ENCODE measurements at places on chromosomes 4 and X.

GRCh38 chr4:105191621-105192210, 45.0 kb downstream of the TET2 start:
- no peak for DNase-seq

DNA sequence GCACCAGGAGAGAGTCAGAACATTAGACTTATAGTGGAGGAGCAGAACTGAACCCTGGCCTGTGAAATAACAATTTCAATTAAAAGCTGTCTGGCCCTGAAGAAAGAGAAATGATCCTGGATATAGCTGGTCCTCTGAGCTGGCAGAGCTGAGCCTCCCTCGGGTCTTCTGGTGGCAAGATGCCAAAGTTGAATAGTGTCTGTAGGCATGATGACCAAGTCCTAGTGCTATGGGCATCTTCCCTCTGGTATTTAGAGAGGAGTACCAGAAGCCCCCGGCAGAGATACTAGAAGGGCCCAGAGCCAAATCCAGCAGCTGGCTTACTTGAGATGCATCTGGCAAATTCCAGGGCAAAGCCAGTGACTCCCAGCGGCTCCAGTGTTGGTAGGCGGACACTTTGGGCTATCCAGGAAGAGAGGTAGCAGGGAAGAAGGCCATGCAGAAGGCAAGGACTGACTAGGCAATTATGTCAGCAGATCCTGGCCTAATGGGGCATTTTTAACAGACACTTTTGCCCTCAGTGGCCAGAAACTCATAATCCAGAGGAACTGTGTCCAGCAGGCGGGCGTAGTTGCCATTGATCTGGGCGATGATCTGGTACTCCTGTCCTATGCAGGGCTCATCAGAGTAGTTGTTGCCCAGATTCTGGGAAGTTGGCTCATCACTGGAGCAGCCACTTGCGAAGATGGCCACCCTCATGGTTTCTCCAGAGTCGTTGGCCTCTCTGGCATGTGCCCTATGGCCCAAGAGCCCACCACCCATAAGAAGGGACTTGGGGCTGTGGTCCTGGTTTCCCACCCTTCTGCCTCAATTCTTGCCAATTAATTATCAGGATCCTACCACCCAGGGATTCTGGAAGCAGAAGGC, 17.9 kb downstream of the VSIG4 start:
- no peak for DNase-seq

DNA sequence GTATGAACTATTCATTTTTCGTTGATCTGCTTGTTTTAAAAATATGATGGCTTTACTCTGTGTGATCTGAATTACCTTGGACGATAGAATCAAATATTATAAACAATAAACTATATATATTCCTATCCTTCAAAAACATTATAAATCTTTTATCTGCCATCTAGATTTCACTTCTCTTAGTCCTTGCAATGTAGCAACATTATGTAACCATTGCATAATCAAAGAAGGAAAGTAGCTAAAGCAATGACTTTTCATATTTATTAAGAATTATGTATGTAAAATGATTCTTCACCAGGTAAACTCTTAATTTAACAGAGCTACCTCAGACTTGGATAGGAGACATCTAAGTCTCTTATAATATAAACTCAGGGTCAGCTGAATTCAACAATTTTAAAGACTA, 210.5 kb downstream of the ADAMTS3 start:
- no peak for DNase-seq

DNA sequence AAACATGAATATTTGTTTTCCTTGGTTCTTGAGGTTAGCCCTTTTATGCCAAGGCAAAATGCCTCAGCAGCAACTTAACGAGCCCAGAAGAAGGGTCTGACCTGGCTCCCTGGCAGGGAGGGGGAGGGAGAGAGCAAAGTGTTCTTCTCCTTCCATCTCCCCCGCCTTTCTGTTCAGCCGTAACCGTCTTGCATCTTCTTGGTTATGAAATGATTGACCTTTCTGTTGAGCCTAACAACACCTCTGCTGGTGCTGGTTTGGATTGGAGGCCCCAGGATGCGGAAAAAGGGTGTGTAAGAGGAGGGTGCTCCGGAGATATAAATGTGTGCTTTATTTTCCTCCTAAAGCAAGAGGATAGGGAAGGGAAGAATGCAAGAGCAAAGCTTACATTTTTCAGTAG, 44.7 kb downstream of the PTTG2 start:
- no peak for DNase-seq

GRCh38 chrX:10393899-10394298, 226.5 kb downstream of the MID1 start:
- no peak for DNase-seq

- no peak for DNase-seq
Measured at GRCh38 chrX:2317527-2318055, 183.2 kb downstream of the DHRSX start.

GRCh38 chr4:109406337-109406931, 27.2 kb upstream of the SEC24B start:
- DNase-seq = no peak

GRCh38 chrX:119698845-119699244, 5.9 kb upstream of the SEPTIN6 start:
- no peak for DNase-seq

GRCh38 chr4:1939664-1940509, 68.7 kb downstream of the NSD2 start:
- no peak for DNase-seq

DNA sequence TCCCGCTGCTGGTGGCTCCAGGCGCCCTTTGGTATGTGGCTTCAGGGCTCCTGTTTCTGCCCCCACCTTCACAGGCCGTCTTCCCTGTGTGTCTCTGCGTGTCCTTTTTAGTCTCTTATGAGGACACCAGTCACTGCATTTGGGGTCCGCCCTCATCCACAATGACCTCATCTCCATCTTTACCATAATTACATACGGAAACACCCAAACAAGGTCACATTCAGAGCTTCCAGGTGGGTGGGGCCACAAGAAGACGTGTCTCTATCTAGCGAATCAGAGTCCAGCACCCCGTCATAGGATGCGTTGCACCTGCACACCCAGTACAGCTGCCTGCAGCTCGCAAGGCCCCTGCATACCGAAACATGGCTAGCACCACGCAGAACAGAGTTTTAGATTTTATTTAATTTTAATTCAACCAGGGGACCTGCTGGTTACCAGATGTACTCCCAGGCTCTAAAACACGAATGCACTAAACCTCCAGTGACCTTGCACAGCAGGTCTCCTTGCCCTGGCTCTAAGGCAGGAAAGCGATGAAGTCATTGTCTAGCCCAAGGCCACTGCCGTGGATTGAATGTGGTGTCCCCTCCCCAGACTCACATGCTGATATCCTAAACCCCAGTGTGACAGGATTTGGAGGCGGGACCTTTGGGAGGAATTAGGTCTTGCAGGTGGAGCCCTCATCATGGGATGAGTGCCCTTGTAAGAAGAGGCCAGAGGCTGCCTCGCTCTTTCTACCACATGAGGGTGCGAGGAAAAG, 30.3 kb downstream of the ABLIM2 start:
- DNase-seq = no peak

DNA sequence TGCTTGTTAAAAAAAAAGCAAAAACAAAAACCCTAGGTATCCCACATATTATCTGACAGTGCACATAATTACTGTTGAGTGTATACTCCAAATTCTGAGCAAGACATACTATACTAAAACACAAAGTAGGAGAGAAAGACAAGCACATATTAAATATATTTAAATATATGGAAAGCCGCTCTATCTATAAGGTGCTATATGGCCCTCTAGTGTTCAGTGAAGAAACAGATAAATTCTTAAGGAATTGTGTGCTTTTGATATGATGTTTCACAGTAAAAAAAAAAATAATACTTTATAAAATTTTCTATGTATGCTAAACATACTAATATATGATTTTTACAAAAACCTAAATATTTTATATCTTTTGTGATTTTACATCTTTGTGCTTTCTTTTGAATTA, 137.8 kb downstream of the FBXW7 start:
- no peak for DNase-seq
